ENCODE measurements at places on chromosomes 5 and 9.

DNA sequence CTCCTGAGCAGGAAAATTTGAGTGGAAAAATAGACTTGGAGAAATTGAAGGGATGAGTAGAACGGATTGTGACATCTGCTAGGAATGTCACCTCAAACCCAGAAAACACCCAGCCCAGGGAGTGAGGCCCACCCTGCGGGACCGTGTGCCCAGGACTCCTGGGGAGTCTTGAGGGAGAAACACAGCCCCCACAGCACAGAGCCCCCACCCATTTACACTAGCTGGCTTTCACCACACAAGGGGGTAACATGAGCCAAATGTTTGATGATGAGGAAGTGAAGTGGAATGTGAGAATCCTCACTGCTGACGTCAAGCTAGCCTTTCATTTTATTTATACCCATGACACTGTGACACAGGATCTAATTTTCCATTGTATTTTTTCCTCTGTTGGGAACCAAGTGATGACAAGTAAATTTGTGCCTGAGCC is 42.8 kb upstream of the PDE8B start:
- H3K4me3 ChIP-seq = no peak overlapping the region
- no peaks in the 10 kb centered on the region for H3K36me3 ChIP-seq
- no peaks in the 10 kb centered on the region for H3K4me1 ChIP-seq
- H3K27me3 ChIP-seq = peaks cover 11% of the 10 kb centered on the region
- no peak for DNase-seq
- H3K27ac ChIP-seq = no peak overlapping the region

DNA sequence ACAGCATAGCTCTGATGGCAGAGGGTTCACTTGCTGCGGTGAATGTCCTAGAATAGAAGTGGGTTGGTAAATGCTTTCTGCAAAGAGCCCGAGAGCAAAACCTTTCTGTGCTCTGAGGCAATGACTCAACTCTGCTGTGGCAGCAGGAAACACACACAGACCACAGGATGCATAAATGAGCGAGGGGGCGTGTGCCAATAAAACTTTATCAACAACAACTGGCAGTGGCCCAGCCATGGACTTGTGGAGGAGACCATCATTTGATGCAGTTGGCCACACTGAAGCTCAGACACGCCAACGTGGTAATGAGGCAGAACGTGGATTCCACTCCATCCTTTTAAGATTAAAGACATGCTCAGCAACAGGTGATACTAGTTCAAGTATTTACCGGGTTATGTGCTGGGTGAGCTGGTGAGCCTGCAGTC is 6.8 kb downstream of the MRPL36 start:
- peak overlapping the region; percentile 86 for H3K4me3 ChIP-seq
- peaks cover 55% of the 10 kb centered on the region for H3K4me1 ChIP-seq
- peaks cover 26% of the 10 kb centered on the region for H3K36me3 ChIP-seq
- DNase-seq = peak; percentile 87

- no peak overlapping the region for H3K27ac ChIP-seq
- no peaks in the 10 kb centered on the region for H3K36me3 ChIP-seq
- peaks cover 3% of the 10 kb centered on the region for H3K27me3 ChIP-seq
- no peak for DNase-seq
- H3K4me3 ChIP-seq = no peak overlapping the region
These were observed 67.1 kb upstream of the PLPP6 start for GRCh38 chr9:4594994-4595393.

- H3K36me3 ChIP-seq = no peaks in the 10 kb centered on the region
- DNase-seq = peak; percentile 65
- H3K4me1 ChIP-seq = peaks cover 8% of the 10 kb centered on the region
- H3K4me3 ChIP-seq = peak overlapping the region; percentile 9
- H3K27me3 ChIP-seq = peaks cover 37% of the 10 kb centered on the region
These were observed 32.0 kb upstream of the TTLL11 start for GRCh38 chr9:122125158-122125508.

GRCh38 chr5:59393585-59394420 is 499.7 kb downstream of the PDE4D start:
- no peaks in the 10 kb centered on the region for H3K36me3 ChIP-seq
- peaks cover 3% of the 10 kb centered on the region for H3K27me3 ChIP-seq
- H3K27ac ChIP-seq = no peak overlapping the region
- no peak for DNase-seq
- no peaks in the 10 kb centered on the region for H3K4me1 ChIP-seq
- H3K4me3 ChIP-seq = no peak overlapping the region

DNA sequence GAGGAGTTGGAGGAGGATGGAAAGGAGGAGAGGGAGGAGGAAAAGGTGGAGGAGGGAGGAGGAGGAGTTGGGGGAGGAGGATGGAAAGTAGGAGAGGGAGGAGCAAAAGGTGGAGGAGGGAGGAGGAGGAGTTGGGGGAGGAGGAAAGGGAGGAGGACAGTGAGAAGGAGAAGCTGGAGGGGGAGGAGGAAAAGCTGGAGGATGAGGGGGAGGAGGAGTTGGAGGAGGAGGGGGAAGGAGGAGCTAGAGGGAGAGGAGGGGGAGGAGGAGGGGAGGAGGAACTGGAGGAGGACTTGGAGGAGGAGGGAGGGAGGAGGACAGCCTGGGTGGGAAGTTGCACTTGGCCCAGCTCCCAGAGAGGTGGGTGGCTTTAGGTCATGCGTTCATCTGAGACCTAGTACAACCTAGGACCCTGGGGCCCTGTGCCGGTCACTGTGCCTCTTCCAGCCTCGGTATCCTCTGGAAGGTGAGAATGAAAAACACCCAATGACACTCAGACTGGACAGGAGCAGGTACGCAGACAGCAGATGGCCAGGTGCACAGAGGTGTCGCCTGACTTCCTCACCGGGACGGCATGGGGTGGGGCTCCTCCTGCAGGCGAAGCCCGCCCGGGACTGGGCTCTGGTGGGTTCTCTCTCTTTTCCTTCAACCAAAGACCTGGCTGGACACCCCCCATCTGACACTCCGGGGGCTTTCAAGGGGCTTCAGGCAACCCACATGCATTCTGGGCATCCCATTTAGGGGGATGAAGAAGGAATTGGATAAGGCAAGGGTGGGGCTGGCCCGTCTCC is 12.2 kb upstream of the SLC2A6 start:
- H3K27me3 ChIP-seq = no peaks in the 10 kb centered on the region
- H3K4me1 ChIP-seq = peaks cover 2% of the 10 kb centered on the region
- no peak for DNase-seq
- H3K4me3 ChIP-seq = no peak overlapping the region
- H3K36me3 ChIP-seq = no peaks in the 10 kb centered on the region

- H3K36me3 ChIP-seq = no peaks in the 10 kb centered on the region
- H3K27ac ChIP-seq = no peak overlapping the region
- H3K4me3 ChIP-seq = no peak overlapping the region
- peaks cover 3% of the 10 kb centered on the region for H3K4me1 ChIP-seq
- peaks cover 7% of the 10 kb centered on the region for H3K27me3 ChIP-seq
These were observed 81.5 kb downstream of the FAM114A2 start for GRCh38 chr5:153957205-153957604.

- no peaks in the 10 kb centered on the region for H3K36me3 ChIP-seq
- H3K4me3 ChIP-seq = no peak overlapping the region
- DNase-seq = no peak
- H3K4me1 ChIP-seq = no peaks in the 10 kb centered on the region
- no peak overlapping the region for H3K27ac ChIP-seq
- H3K27me3 ChIP-seq = no peaks in the 10 kb centered on the region
These were observed 123.5 kb upstream of the RAPGEF1 start for GRCh38 chr9:131863306-131863896.

DNA sequence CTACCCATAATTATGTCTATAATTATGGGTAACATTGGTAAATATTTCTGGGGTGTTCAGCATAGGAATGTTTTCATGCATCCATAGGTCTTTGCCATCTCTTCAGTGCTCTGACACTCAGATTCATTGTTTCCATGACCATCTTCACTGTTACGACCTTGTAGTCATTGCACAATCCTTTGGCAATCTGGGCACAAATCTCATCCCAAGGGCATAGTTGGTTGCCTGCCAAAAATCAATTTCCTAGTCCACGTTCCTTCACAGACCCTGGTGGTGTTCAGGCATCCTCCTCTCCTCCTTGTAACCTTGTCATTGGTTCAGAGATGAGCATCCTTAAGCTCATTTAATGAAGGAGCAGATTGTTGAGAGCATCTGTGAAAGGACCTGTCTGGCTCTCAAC is 1400.7 kb downstream of the CDH12 start:
- no peaks in the 10 kb centered on the region for H3K36me3 ChIP-seq
- DNase-seq = no peak
- no peaks in the 10 kb centered on the region for H3K27me3 ChIP-seq
- H3K4me1 ChIP-seq = no peaks in the 10 kb centered on the region

All from T-helper 2 cell treated with Interferon-gamma antibody and Interleukin-4, amounts not matched to agents 5 μg/mL and 100 μg/mL, for 36 hours (primary cell).